ENCODE measurements at places on chromosomes 6 and 20. TPM values are rescaled to one million over a fixed set of nuclear protein-coding genes. Genes with fewer than 3 reads are reported as not detected.

UNC5CL gene
- total RNA-seq = 9.3 TPM

DNA sequence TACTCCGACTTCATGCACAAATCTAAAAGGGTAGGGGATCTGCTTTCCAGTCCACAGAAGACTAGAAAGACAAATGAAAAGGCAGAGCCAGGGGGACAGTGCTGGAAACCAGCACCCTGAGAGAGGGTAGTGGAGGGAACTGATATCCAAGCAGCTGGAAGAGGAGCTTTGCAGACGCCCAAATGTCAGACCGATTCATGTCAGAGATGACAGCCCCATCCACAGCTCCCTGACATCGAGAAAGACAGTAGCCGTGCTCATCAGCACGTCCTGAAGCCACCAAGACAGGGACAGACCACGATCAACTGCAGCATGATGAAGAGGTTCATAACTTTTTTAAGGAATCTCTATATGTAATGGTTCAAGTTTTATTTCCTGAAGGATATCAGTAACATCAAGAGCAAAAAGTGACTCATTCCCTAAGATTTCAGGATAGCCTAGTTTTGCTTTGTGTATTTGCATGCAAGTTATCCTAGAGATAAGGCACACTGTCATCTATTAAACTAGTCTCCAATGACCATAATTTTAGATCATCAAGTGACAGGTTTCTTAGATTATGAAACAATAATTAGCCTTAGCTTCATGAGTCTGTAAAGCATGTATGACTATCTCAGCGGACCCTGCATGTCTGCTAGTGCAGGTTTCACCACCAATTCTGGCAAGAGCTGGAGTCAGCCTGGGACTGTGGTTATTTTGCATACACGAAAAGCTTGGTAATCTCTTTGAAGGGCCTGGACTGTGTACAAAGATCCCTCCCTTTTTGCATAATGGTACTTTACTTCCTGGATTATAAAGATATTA lies 43.0 kb downstream of the PRDM1 start:
- no peak for DNase-seq

ZC3H12D gene
- 0.86 TPM for total RNA-seq

DNA sequence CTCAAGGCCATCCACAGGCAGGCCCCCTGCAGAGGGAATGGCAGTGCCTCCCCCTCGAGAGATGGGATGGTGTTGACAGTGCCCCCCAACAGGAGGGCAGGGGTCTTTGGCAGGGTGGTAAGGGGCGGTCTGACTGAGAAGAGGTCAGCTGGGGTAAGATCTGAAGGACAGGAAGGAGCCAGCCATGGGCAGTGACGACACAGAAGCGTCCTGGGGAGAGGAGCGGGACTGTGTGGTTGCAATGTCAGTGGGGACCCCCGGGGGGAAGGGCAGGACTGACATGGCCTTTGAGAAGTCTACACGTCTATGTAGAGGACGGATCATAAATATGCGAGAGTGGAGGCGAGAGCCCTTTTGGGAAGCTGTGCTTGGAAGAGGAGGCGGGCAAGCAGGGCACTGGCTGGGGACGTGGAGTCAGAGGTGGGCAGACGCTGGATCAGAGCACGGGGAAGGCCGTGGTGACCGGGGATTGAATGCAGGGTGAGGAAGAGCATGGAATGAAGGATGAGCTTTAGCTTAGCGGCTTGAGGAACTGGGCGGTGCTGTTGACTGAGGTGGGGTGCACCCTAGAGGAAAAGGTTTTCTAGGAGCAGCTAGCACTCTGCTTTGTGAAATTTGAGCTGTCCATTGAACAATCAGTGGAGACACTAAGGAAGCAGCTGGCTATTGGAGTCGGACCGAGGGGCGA lies 82.5 kb upstream of the AGPAT4 start:
- peak; percentile 34 for DNase-seq

DNA sequence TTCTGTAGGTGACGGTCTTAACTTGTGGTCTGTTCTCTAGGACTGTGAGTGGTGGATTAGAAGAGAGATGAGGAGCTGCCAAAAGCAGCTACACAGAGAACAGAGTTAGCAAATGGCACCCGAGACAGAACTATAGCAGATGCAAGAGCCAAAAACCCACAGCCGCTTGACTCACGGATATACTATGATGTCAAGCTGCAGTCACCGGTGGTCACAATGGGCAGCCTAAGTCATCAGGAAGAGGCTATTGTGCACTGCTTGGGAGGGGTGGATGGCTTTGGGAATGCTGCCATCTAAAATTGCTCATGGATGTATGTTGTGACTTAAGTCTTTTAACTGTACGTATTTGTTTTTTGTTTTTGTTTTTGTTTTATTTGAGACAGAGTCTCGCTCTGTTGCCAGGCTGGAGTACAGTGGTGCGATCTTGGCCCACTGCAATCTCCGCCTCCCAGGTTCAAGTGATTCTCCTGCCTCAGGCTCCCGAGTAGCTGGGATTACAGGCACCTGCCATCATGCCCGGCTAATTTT lies at the start of gene GTSF1L:
Gene GTSF1L (minus strand): TSS at position 192 of the 528 bp plus-strand sequence. CDS start 308 bp downstream, outside the sequence.
- no peak for DNase-seq
